ENCODE measurements at places on chromosomes 1 and 21.

- DNase-seq, result no peak
Measured at GRCh38 chr1:237542525-237543418, 347.9 kb downstream of the ZP4 start.

GRCh38 chr1:8889925-8890785 lies 11.7 kb upstream of the ENO1 start:
- DNase-seq, result peak; percentile 95

DNA sequence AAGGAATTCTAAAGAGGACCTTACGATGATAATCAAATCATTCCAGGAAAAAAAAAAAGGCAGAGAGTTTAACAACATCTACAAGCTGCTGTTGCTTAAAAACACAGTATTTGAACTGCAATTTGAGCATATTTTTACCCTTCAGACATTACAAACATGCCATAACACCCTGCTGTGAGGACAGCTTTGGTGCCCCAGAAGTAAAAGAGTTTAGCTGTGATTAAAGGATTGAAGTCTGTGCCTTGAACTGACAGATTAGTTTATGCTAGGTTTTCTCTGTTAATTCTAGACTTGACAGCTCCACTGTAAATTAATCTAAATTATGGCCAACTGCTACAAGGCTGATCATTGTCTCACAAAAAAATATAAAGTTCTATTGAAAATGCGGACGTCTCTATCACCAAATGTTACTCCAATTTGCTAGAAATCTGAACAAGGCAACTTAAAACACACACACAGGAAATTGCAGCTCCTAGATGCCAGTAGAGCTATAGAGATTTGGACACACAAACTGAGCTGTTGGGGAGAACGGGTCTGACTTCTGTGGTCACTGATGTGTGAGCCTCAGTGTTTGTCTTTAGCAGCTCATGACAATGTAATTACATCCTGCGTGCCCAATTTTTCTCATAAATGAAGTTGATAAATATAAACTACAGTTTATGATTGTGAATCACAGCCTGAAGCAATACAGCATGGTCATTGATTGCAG lies 217.9 kb downstream of the NTNG1 start:
- DNase-seq, result no peak

DNA sequence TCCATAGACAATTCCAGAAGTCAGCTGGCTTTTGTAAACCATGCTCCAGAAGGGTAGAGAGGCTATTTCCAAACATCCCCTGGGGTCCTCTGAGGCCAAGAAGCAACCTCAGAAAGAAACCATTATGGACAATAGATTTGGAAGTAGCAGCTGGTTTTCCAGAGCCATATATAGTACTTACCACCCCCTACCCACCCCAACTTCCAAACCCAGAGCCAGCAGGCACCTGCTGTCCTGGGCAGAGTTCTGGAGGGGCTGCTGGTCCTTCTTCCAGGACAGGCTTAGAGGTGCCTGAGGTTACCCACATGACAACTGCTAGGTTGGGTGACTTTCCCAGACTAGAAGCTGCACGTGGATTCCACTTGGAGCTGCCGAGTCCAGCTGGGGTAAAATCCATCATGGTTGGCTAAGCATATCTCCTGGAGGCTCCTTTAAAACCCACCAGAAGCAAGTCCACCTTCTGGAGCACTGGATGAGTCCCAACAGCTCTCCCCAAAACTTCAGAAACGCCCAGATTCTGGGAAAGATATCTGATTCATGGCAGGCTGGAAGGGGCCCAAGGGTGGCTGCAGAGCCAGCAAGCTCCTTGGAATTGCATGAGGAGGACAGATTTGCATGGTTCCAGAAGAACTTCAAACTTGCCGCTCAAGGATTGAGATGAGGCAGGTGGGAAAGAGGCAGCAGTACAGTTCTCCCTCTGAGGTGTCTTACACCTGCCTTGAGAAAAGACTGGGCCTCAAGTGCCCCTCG lies 5.8 kb downstream of the MYCL start:
- DNase-seq, result no peak

DNA sequence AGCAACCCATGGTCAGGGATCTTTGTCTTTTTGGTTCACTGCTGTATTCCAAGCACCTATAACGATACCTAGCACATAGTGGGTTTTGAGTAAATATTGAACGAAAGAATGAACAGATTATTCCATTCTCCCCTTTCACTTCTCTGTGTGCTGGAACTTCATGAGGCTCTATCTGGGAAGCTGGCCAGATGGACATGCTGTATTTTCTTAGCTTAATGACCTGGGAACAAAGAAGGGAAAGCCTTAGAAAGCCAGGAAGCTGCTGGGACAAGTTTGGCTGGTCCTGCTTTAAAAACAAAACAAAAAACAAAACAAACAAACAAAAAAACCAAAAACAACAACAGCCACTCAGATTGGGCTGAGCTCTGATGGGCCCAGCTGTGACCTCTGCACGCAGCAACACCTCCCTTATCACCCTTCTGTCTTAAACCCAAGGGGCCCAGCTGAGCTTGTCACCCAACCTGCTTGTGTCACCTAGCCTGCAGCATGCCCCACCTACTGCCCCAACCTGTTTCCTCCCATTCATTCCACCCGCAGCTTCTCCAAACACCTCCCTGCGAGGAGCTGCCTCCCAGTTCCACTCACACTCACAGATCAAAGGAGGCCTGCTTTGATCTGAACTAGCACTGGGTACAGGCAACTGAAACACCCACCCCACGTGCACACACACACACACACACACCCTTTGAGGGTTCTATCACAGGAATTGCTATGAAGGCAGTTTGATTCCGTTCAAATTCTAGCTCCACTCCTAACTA lies 37.1 kb downstream of the SLC30A1 start:
- no peak for DNase-seq

- no peak for DNase-seq
Measured at GRCh38 chr1:59007429-59007819, 223.6 kb upstream of the JUN start.

- DNase-seq, result no peak
Measured at GRCh38 chr21:35469498-35469897, 420.4 kb upstream of the RUNX1 start.

DNA sequence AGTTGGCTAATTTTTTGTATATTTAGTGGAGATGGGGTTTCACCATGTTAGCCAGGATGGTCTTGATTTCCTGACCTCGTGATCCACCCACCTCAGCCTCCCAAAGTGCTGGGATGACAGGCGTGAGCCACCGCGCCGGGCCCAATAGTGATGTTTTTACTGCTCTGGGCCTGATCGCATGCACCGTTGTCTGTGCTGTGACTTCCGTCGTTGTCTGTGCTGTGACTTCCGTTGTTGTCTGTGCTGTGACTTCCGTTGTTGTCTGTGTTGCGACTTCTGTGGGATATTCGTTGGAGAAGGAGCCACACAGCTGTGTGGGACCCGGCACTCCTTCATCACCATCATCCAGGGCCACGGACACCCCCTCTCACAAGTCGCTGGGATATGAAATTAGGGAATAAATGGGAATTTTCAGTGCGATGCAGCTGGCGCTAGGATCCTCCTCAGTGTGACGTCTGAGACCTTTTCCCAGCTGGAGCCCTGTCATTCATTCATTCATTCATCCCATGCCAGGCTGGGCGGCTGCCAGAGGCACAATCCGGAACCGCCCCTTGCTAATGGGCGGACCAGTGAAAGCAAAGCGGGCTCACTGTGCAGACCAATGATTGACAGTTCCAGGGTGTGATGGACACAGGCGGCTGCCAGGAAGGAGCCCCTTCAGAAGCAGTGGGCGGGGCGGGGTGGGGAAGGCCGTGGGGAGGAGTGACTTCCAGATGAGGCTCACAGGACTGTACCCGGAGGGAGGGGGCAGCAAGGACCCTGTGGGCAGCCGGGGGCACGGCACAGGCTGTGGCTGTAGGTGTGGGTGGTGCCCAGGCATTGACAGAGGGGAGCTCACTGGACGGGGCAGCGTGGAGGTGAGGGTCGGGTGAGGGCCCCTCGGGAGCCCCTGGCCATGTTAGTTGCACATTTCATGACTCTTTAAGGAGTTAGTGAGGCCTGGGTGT lies 48.9 kb downstream of the PRKCZ start:
- DNase-seq, result no peak

GRCh38 chr1:90325168-90325567 lies 330.3 kb downstream of the ZNF326 start:
- no peak for DNase-seq

DNA sequence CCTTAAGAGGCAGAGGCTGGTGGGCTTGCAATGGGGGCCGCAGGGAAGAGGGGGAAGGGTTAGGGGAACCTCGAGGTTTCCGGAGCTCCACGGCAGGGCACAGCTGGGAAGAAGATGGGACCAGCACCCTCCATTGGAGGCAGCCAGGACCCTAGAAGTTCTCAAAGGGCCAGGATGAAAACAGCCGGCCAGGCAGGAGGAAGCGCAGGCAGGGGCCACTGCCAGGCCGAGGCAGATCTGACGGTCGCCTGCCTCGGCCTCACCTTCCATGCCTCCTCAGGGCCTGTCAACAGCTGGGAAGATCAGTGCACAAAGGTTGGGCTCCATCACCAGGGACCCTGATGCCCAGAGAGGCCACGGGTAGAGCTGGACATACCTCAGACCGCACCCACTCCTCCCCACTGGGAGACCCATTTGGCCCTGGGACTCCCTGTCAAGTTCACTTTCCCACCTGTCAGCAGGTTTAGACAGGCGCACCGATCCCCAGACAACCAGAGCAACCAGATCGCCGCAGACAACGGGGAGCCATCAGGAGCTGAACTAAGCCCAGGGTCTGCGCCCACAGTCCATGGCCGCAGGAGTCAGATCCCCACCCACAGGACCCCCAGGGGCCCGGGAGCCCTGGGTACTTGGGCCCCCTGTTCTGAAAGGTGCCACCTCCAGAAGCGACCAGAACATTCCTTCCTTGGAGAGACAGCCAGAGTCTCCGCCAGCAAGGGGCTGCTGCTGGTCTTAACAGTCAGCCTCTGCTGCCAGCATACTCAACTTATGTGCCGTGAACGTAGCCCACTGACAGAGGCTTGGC lies 2.2 kb downstream of the SLC19A1 start:
- no peak for DNase-seq

- peak; percentile 52 for DNase-seq
Measured at GRCh38 chr1:20165522-20165951, 20.4 kb upstream of the UBXN10 start.

DNA sequence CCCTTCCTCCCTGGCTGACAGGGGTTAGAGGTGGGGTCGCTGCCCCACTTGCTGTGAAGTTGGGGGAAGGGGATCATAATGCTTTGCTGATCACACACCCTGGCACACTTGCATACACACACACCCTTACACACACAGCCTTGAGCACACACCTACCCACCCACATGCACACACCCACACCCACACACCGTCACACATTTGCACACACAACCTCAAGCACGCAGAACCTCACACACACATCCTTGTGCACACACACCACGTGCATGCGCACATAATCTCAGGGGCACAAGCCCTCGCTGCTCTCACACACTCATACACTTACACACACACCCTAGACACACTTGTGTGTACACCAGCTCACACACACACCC lies 16.4 kb upstream of the TNFRSF8 start:
- DNase-seq, result no peak

GRCh38 chr1:228727681-228728171 lies 7.6 kb upstream of the RHOU start:
- no peak for DNase-seq

DNA sequence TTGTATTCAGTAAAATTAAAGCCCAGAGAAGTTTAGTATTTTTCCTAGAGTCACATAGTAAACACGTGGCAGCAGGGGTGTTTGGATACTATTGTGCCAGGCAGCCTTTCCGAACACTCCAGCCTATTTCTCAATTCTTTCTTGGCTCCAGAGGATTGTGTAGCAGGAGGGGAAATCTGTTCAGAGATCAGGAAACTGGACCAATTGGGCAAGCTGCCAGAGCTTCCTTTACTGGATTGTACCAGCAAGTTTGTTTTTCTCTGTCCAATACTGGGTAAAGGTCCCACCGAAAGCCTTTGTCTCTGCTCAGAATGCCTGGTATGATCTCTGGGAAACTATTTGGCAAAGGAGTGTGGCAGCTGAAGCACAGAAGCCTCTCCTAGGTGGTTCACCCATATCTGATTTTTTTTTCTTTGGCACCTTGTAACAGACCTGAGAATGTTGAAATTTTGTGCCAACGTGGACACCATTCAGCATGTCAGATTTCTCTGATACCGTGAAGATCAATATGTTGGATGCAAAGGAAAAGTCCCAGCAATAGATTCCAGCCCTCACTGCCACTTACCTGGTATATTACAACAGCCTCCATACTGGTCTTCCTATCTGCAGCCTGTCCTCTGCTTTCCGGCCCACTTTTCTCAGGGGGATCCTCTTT lies 126.2 kb downstream of the FGGY start:
- no peak for DNase-seq

GRCh38 chr1:52751589-52752483 lies 25.6 kb downstream of the ZYG11B start:
- DNase-seq, result no peak

DNA sequence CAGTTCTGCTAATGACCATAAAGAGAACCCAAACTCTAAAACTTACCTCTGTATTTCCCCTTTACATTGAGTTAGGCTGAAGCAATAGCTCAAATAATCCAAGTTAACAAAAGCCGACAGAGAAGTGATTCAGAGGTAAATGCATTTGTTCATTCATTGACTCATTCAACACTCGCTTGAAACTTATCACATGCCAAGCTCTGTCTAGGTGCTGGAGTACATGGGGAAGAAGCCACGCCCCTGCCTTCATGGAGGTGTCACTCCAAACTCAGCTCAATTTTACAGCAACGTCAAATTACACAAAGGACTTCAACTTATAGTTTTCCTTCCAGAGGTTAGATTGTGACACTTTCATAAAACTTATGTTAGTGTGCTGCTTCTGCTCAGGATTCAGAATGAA lies 45.8 kb downstream of the SLC25A24 start:
- peak; percentile 33 for DNase-seq

Measured in mammary epithelial cell (primary cell).